ENCODE measurements at places on chromosomes 5 and 9.

DNA sequence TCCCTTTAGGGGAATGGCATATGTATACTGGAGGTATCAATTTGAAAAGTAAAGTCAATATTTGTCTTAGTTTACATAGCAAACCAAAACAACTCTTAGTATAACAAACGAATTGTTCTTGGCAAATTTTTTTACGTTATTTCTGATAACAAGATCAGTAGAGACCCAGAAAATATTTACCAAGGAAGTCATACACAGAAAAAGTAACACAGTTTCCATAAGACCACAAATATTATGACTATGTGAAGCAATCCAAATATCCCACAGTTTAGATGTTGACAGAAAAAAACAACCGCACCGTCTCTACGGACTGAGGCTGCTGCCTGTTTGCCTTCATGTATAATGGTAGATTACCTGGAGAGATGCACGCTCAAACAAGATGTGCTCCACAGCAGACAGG lies 46.5 kb upstream of the DAPK1 start:
- DNase-seq = no peak

DNA sequence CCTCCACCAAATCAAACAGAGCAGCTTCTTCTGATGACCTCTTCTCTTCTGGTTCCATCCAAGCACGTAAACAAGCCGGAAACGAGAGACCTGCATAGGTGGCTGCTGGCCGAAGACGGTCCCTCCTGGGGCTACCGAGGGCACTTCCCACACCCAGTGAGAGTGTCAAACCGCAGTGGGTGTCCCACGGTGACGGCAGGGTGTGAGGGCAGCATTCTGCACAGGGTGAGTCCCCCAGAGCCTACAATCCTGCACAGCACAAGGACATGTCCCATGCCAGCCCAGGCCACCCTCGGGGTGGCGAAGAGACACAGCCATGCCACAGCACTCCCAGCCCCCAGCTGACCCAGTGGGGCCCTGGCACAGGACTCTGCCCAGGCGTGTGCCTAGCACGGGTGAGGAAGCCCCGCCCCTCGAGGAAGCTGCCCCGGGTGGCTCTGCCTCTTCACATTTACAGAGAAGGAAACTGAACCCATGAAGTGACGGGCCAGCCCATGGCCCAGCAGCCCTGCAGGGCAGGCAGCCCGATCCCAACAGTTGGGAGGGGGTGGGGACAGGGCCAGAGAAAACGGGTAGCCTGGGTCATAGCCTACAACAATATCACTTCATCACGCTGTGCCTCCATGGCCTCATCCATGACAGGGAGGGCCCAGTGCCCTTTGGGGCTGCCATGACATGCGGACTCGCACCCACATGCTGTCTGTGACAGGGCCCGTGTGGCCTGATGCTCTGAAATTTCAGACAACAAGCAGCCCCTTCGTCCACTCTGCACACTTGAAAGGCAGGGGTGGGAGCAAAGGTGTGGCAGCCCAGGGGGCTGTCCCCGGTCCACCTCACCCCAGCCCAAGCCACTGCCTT lies 43.2 kb downstream of the SEMA4D start:
- no peak for DNase-seq

- peak; percentile 81 for DNase-seq
Observed at GRCh38 chr5:152246401-152246800, 158.7 kb downstream of the NMUR2 start.

- no peak for DNase-seq
Observed at GRCh38 chr5:165448753-165449152, 1943.3 kb downstream of the MAT2B start.

DNA sequence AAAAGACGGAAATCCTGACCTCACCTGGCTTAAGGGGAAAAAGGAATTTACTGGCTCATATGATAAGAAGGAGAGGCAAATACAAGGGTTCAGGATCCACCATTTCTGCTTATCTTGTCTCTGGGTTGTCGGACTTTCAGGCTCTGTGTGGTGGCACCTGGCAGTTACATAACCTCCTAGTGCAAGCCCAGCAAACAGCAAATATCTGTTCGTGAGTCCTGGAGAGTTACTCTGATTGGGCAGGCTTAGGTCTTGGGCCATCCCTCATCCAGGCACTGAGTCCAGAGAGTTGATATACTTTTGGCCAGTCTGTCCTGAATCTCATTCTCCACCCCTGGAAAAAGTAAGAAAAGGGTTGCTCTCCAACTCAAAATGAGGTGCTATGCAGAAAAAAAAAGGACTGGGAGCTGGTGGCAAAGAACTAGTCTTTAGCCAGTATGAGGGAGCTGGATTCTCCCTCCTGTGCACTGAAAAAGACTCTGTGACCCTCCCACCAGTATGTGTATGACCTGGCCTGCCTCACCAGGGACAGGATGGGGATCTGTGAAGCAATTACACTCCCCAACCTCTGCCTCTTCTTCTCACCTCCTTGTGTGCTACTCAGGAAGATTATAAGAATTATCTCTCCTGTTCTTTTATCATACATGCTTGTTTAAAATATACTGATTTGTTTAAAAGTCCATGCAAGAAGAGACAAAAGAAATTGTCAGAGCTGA lies 282.9 kb downstream of the ARHGAP26 start:
- no peak for DNase-seq

- DNase-seq = no peak
Observed at GRCh38 chr5:132074772-132075718, 1.5 kb downstream of the CSF2 start.

DNA sequence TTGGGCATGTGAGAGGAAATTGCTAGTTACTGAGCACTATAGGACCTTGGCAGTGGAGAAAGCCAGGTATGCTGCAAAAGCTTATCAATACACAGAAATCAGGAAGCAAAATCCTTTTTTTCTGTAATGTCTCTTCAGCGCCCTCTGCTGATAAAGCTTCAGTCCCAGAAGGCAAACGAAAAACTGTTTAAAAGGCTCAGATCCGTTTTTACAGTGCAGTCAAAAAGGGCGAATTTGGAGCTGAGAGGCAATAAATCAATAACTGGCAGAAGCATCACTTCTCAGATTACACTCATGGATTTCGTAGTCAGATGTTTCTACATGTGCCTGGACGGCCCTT lies 1.1 kb upstream of the MAN2A1 start:
- DNase-seq = peak; percentile 81

DNA sequence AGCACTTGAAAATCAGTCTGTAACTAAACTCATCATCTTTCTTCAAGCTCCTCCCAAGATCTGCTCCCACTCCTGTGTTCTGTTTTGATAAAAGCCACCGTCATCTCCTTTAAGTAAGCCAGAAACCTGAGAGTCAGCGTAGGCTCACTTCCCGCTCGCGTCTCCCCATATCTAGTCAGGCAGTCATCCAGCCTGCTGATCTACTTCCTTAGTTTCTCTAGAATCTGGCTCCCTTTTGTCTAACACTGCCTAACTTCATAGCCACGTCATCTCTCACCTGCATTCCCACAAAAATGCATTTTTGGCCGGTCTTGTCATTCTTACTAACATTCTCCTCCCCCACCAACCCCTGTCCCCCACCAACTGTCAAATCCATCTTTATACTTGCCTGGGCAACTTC lies 3.0 kb upstream of the TJP2 start:
- DNase-seq = no peak

GRCh38 chr5:132865668-132866341 lies 464 bp downstream of the GDF9 start:
- DNase-seq = no peak

DNA sequence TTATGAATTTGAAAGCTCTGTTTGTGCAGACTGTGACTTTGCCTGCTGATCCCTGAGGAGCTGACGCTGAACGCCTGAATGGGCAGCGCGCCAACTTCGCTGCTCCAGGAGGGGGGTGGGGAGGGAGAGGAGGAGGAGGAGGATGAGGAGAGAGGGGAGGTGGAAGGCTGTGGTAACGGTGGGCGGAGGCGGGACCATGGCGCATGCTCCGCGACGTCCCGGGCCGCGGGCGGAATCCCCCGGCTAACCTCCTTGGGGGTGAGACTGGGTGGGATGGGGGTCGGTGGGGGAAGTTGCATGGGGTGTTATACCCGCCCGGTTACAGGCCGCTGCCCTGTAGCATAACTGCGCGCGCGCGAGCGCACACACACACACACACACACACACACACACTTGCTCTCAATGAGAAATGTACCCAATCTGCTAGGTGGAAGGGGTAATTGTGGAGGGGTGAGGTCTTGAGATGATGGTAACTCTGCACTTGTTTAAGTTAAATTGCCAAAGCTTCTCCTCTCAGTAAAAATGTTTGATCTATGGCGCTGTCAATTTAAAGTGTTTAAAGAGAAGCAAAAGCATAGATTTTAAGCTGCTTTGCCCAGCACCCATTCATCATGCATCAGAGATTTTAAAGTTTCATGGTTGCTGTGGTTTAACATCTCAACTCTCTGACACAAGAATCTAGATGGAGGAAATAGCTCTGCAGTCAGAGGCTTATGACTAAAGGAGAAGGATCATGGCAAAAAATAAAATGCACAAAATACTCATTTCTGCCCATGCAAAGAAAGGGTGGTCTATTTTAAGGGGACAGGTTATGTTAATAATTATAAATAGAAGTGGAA lies 76.6 kb upstream of the TBCA start:
- peak; percentile 87 for DNase-seq

- DNase-seq = no peak
Observed at GRCh38 chr5:74492230-74492629, 148.3 kb downstream of the ENC1 start.

GRCh38 chr5:170892196-170892595 lies 30.4 kb downstream of the RANBP17 start:
- no peak for DNase-seq

DNA sequence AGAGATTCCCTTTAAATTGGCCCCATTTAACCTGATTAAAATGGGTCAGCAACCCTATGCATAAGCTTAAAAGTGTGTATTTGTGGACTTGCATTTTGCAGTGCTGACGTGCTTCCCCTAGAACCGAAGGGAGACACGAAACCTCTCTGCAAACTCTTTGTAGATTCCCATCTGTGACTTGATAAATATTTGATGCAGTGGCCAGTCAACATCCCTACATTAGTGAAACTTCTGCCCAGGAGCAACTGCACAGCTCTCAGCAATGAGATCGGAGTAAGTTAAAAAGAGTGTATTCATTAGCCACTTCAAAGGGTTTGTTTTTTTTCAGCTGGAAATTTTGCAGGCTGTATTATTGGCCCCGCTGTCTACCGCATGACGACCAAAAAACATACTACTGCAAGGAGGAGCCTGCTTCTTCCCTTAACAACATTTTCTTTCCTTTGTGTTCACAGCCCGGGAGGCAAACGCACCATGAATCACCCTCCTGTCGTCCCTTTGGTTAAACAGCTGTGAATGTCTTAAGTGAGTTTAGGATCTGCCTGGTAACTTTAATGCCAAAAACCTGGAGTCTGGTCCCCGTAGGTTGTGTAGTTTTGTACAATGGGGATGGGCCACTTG lies 38.0 kb upstream of the TCERG1 start:
- no peak for DNase-seq

- peak; percentile 94 for DNase-seq
Observed at GRCh38 chr5:88666761-88667495, 216.1 kb downstream of the MEF2C start.

DNA sequence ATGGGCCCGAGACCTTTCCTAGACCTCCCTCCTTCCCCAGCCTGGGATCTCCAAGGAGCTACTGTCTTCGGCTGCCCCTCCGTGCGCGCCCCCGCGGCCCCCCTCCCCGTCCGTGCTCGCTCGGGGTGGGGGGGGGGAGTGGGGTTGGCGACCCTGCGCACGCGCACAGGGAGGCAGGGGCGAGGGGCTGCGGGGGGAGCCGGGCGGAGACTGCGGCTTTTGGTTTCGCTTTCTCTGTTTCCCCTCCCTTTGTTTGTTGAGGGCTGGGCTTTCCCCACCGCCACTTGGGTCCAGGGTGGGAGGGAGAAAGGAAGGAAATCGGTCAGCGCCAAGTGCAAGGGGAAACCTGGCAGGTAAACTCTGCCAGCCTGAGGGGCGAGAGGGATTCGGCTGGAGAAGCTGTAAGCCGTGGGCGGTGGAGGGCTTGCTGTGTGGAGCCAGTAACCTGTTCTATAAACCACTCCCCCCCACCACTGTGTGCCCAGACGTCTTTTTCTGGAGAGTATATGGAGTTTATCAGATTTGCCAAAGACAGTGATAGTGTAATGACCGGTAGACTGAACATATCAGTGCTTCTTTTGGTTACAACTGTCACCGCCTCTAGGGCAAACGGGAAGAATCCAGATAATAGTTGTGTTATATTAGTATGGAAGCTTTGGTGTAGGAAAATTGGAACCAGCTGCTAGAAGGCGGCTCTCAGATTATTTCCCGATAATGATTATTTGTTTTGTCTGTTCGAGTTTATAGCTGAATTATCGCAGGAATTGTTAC lies 684 bp downstream of the DNAJA1 start:
- DNase-seq = peak; percentile 86

DNA sequence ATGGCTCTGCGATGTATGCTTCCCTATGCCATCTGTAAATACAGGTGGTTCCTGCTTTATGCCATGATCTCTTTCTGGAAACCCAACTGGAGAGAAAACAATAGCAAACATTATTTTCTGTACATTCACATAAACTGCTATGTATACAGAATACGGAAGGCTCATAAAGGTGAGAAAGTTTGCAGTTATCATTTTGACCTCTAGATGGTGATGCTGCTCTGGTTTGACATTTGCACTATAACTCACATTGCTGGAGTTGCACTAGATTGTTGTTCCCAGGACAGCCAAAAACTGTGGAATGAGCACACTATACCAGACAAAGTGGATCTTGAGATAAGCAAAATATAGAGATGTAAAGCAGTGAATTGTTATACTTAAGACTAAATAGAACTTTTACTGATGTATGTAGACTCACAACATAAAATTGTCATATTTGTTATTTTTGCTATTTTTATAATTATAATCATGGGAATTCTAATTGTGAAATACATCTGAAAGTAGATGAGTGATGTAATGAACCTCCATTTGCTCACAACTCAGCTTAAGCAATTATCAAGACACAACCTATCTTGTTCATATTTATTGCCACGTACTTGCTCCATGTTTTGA lies 246.5 kb downstream of the PTPRD start:
- peak; percentile 67 for DNase-seq

DNA sequence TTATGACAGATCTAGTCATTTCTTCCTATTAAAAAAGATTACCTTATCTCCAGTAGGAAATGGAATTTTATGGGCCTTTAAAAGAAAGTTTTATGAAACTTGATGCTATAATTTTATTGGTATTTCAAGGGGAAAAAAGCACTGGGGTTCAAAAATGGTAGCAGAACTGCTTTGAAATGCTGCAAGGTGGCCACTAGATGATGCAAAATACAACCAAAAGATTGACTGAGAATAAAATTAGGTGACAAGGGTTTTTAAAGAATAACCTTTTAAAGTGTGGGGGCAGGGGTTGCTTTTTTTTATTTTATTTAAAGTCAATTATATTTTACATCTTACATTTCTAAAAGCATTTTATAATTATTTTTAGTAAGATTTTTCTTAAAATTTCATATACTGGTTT lies 61.7 kb downstream of the KLF9 start:
- DNase-seq = no peak
